ENCODE measurements at places on chromosomes 13 and 19.

DNA sequence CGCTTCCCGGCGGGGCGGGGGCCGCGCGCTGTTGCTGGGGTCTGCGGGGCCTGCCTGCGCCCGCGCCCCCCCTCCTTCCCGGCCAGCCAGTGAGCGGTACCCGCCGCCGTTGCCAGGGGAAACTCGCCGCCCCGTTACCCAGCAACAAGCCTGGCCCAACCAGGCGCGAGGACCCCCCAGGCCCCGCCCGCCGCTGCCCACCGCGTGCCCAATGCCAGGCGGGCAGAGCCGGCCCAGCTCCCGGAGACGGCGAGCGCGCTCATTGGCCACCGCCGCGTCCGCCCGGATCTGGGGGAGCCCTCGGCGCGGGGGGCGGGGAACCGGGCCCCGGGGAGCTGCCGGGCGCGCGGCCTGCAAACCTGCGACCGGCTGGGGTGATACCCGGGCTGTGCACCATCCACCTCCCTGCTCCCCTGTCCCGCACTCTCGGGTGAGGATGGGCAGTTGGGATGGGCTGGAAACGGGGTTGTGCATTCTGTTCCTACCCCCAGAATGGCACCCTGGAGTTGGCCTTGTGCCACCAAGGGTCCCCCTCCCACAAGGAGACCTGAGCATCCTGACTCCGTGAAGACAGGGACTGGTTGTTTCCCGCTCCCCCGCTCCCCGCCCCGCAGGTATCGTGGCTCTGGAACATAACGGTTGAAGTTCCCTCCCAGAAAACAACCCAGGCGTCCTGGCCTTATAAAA is 8.8 kb upstream of the BBC3 start:
- DNase-seq = no peak

- DNase-seq = no peak
Observed at GRCh38 chr13:27526516-27526915, 76.2 kb upstream of the MTIF3 start.

- DNase-seq = no peak
Observed at GRCh38 chr13:59534806-59535205, 628.9 kb downstream of the DIAPH3 start.

- no peak for DNase-seq
Observed at GRCh38 chr19:30014770-30015169, 72.7 kb downstream of the URI1 start.
